ENCODE measurements at places on chromosomes 12 and 14. TPM values are rescaled to one million over a fixed set of nuclear protein-coding genes. Genes with fewer than 3 reads are reported as not detected.
A peak's percentile ranks its signal among the peaks of the same experiment; 100 is the strongest.

TNS2 gene
- 107 TPM for total RNA-seq

C1R gene
- total RNA-seq: 1,524 TPM

CHGA gene
- total RNA-seq: not detected

- DNase-seq: no peak
Measured at GRCh38 chr12:76781321-76781720, 17.4 kb downstream of the ZDHHC17 start.

GRCh38 chr14:31229638-31230572 lies 22.3 kb upstream of the HECTD1 start:
- peak; percentile 52 for DNase-seq

DNA sequence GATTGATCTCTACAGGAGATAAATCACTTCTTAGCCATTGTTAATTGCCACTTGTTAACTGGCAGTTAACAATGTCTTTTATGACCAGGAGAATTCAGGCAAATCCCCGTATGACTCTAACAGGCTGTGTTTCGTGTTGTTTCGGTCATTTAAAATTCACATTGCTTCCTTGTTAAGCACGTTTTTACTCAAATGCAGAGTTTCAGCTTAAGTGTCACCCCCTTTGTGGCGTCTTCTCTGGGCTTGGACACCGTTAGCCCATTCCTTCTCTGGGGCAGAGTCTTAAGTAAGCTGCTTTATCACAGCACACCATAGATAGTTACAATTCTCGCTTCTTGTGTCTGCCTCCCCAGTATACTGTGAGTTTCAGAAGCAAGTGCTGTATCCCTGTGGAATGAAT lies 205.4 kb downstream of the EPS8 start:
- no peak for DNase-seq

GRCh38 chr14:103886304-103887169 lies 39.2 kb upstream of the PPP1R13B start:
- DNase-seq: peak; percentile 57

GRCh38 chr14:29410581-29410980 lies 517.1 kb downstream of the PRKD1 start:
- no peak for DNase-seq

- DNase-seq: peak; percentile 89
Measured at GRCh38 chr12:54419088-54419887, at the start of gene ITGA5. ITGA5 (minus strand) TSS chr12:54419266; CDS start chr12:54419198, 68 bp downstream.

Data from ovary (tissue), 10 donors.